Fibroblast of villous mesenchyme (primary cell): ENCODE measurements at places on chromosomes 16 and 17.

DNA sequence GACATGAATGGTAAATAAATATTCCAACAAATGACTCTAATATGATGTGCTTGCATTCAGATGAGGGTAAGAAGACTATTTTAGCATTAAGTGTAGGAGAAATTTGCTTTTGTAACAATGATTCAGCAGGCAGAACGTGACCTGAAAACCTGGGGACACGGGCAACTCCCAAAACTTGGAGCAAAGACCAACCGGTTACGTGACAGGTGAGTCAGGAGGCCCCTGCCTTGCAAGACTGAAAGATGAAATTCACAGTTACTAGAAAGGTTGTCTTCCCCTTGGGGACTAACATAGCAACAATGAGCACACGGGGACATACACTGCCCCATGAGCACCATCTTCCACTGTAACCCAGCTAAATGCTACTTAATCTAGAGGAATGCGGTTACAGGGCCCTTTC is 33.5 kb upstream of the ERN1 start:
- no peak for DNase-seq

DNA sequence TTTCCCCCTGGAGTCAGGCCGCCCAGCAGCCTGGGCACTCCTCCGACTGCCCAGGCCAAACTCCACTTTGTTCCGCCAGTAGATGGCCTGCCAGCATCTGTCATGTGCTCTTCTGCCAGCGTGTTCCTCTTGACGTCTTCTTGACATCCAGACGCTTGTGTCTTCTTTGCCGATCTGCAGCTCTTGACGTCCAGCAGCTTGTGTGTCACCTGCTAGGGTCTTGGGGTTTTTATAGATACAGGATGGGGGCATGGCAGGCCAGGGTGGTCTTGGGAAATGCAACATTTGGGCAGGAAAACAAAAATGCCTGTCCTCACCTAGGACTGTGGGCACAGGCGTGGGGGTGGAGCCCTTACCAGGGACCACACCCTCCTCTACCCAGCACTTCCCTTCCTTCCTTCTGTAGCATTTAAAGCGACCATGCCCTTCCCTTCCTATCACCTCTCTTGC is 88.7 kb downstream of the BMERB1 start:
- no peak for DNase-seq

GRCh38 chr17:58052945-58053715 is 30.1 kb upstream of the DYNLL2 start:
- DNase-seq: no peak

- DNase-seq: no peak
Measured at GRCh38 chr17:27907976-27908558, 14.9 kb upstream of the LYRM9 start.

GRCh38 chr17:16086957-16087356 is 87.3 kb downstream of the TTC19 start:
- no peak for DNase-seq
